ENCODE measurements at places on chromosomes 2 and 18.
A peak's percentile ranks its signal among the peaks of the same experiment; 100 is the strongest.

DNA sequence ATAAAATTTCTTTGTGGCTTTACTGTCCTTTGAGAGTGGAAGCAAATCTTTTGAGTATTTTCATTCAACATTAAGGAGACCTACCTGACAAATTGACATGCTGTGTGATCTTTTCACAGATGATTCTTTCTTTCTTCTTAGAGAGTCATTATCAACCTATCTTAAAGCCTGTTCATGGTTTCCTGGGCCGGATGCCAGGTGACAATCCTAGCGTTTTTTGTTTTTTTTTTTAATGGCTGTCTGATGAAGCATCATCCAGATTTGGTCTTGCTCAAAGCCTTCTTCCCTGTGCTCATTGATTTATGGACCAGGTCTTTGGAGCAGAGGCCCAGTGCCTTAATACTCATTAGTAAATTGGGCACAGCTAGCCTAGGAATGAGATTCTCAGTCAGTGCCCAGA lies 9.8 kb upstream of the MGAT5 start:
- no peak for DNase-seq

DNA sequence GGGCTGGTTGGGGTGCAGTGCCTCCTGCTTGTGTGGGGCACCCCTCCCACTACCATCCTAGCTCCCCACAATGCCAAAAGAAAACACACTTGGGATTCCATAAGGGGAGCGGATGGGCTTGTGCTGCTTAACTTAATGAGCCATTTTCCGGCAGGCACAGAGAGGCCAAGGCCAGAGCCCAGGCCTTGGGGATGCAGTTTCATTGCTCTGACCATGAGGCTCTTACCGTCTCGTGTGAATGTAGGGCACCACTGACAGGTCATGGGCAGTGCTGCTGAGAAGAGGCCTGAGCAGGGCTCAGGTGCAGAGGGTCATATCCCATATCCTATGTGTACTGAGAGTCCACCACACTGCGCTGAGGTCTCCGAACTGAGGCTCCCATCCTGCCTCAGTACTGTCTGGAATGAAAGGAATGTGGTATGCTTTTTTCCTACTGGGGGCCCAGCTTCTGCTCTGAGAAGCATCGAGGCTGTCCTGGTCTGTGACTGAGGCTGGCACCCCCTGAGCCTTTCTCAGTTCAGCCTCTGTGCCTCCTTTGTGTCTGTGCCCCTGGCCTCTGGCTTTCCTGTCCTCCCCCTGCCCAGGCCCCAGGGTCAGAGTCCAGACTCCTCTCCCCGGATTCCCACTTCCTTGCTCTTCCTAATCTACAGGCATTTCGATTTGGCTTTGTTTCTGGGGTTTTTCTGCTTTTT lies 45.2 kb upstream of the MAPRE3 start:
- no peak for DNase-seq

- DNase-seq: no peak
These were observed 135.5 kb downstream of the NAPG start for GRCh38 chr18:10661317-10661716.

DNA sequence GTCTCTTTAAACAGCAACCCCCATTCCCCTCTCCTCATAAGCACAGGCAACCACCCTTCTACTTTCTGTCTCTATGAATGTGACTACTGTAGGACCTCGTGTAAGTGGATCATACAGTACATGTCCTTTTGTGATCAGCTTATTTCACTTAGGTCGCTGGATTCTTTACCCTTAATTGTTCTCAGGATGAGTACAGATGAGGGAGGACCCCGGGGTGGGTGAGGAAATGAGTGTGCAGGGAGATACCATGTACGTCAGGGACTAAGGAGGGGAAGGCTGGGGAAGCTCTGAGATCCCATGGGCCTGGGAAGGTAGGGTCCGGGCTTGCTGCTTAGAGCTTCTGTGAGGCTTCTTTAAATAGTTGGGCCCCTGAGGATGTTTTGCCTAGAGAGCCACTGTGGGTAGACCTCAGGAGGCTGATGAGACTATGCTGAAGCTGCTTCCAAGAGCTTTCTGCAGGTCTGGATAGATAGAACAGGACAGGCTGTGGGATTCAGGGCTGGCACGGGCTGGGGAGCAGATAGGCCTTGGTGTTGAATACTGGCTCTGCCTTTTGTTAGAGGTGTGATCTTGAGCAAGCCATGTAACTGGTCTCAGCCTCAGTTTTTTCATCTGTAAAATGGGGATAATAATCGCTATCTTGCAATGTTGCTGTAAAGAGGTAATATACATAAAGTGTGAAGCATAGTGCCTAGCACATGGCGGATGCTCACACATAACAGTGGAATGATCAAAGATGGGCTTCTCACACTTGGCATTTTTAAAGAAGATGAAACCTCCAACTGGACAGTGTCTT lies 155.3 kb downstream of the PRKCE start:
- DNase-seq: no peak

GRCh38 chr2:8337321-8337720 lies 344.5 kb upstream of the ID2 start:
- no peak for DNase-seq

- no peak for DNase-seq
These were observed 686 bp upstream of the SNORC start for GRCh38 chr2:232869138-232870017.

DNA sequence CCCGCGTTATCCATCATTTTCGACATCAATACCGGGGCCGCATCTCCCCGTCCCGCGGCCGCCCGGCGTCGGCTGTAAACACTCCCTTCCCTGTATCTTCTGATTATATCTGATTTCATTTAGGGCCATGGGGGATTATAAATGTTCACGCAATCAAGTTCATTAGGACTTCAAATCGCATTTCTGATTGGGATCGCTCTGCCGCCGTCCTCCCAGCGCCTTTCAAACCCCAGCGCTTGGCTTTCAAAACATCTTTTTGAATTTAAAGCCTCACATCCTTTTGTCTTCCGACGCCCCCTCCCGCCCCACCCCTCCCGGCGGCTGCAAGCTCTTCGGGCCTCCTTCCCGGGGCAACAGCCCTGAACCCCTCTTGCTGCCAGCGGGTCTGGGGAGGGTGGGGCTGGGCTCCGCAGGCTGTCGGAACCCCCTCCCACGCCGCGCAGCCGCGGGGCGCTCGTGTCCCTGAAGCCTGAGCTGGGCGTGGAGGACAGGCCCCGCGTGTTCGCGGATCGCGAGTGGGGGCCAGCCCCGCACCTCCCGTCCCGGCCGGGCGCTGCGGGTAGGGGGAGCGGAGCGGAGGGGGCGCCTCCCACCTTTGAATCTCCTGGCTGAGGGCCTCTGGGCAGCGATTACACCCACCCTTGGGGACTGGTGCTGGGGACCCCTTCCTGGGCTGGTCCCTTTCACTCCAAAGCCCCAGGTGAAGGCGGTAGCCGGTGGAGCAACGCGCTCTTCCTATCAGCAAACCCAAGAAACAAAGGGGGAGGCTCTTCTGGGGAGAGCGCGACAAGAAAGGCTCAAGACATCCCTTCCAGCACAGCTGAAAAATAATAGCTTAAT lies 11.3 kb upstream of the GBX2 start:
- no peak for DNase-seq

GRCh38 chr18:43794363-43794762 lies 517.1 kb upstream of the SYT4 start:
- DNase-seq: no peak

- no peak for DNase-seq
These were observed 1024.9 kb downstream of the BCL11A start for GRCh38 chr2:59528525-59528924.

DNA sequence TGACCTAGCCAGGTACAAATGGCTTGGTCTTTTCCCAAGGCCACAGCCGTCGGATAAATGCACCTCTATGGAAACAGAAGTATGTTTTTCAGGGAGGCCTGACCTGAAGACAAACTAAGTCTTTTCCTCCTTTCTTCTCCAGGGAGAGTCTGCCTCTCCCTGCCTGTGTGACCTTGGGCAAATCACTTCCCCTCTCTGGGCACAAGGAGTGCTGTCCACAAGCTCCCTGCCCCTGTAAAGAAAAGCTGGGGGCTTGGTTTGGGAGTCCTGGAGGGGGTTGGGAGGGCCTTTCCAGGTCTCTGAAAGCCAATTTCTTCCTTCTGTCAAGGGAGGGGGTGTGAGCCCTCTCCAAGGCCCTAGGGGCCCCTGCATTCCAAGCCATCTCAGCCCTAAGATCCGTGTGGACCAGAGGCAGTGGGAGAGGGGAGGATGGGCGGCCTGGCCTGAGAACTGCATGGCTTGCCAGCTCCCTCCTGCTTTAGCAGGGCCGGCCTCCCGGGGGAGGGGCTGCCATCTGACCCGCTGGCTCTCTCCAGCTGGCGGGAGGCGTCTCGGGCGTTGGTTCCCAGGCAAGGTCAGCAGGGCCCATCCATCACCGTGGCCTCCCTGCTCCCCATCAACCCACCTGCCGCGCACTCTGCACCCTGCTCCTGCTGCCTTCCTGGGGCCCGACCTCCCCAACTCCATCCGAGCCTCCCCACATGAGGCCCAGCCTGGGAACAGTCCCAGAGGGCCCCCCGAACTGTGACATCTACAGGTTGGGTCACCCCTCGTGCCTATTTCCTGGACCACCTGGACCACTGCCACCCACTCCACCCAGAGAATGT lies 61.4 kb downstream of the SMAD7 start:
- DNase-seq: no peak

DNA sequence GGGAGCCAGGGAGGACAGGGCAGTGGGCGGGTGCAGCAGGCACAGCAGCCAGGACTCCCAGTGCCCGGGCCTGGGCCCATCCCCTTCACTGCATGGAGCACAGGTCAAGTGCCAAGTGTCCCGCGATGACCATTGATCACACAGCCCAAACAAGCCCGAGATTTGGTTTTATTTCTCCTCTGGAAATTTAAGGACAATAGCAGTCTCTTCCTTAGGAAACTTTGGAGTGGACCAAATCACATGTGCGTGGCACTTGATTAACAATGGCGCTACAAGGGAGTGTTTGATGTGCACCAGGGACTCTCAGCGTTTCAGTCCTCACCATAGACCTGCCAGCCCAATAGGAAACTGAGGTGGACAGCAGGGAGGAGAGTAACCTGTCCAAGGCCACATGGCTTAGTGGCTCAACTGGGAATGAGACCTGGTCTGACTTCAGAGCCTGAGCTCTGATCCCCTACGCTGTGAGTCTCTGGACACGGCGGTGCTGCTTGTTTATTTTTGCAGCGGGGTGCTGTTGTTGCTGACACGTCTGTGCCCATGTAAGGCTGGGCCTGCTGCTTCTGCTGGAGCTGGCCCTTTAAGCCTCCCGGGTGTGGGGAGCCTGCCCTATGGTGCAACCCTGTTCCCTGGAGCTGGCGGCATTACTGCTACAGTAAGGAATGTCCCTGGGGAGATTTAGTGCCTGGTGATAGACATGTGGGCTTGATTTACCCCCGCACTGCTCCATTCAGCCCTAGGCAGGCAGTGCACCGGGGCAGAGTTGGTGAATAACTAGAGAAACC lies 194.2 kb downstream of the INHBB start:
- DNase-seq: no peak

DNA sequence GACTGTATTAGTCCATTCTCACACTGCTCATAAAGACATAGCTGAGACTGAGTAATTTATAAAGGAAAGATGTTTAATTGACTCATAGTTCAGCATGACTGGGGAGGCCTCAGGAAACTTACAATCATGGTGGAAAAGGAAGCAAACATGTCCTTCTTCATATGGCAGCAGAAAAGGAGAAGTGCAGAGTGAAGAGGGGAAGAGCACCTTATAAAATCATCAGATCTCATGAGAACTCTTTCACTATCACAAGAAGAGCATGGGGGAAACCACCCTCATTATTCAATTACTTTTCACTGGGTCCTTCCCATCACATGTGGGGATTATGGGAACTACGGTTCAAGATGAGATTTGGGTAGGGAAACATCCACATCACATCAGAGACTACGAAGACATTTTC lies 43.0 kb upstream of the CAVIN2 start:
- no peak for DNase-seq

- no peak for DNase-seq
These were observed 89.2 kb upstream of the COL5A2 start for GRCh38 chr2:189268763-189269162.

DNA sequence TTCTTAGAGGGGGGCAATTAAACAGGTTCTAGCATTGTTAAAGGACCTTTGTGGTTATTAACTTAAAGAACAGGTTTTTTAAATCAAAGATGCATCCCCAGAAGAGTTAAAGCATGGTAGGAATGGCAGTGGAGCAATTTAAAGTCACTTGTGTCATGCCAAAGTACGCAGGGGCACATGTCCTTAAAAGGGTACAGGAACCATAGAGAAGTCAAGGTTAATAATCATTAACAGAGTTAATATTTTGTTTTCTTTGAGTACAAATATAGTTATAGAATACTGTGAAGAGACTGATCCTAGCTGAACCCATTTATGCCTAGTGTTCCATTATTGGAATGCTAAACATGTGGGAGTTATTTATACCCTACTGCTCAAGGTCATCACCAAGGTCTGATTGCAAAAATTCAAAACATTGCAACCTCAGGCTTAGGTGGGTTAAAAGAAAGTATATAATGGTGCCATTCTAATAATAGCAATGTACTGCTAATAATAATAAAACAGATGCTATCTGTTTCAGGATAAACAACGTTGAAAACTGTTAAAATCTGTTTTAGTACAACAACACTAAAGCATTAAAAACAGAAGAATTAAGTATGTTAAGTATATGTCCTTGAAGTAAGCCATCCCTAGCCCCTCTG lies 216.0 kb downstream of the MYO3B start:
- DNase-seq: no peak

DNA sequence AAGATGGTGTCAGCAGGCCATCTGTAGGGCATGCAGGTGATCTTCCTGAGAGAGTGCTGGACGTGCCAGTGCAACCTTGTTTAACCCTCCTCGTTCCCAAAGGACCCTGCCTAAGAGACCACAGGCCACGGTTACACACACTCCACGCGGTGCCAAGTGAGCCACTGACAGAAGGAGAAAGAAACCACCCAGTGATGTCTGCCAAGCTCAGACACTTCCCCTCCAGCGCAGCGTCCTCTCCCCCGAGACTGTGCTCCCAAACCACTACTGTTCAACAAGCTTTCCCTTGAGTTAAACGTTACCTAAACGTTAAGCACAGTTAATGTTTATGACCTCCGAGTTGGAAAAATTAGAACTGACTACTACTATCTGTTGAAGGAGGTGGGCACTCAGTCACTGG lies 119.1 kb upstream of the NCK2 start:
- peak; percentile 8 for DNase-seq

- no peak for DNase-seq
These were observed 232.9 kb downstream of the RBM43 start for GRCh38 chr2:151028691-151029176.

- DNase-seq: no peak
These were observed 117.0 kb downstream of the ZBTB7C start for GRCh38 chr18:48292229-48292628.

DNA sequence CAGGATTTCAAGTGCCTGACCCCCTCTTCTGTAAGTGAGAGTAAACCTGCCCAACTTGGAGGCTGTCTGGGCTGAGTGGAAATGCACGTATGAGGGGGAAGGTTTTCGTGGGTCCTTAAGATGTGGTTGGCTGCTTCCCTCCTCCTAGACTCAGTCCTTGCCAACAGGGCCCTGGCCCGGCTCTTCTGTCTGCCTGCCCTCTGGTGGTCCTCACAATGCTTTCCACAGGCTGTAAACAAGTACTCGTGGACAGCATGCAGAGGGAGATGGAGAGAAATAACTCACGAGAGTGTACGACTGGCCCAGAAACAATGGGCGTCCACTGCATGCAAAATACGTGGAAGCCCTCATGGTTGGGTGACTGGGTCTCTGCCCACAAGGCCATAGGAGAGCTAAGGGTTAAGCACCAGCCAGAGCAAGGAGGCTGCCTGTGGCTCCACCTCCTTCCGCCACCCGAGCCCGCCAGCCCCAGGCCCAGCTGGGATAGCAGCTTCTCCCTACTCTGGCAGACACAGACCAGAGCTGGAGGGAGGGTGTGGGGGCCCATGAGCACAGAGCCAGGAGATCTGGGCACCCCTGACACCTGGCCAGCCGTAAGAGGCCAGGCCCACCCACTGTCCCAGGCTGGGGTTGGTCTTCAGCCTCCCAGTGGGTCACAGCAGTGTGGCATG lies 17.0 kb upstream of the ARHGEF4 start:
- DNase-seq: no peak

- DNase-seq: no peak
These were observed 402.4 kb downstream of the SATB2 start for GRCh38 chr2:199055336-199055735.
